GOT3 (cell line): ENCODE measurements at places on chromosomes 6 and 20.

DNA sequence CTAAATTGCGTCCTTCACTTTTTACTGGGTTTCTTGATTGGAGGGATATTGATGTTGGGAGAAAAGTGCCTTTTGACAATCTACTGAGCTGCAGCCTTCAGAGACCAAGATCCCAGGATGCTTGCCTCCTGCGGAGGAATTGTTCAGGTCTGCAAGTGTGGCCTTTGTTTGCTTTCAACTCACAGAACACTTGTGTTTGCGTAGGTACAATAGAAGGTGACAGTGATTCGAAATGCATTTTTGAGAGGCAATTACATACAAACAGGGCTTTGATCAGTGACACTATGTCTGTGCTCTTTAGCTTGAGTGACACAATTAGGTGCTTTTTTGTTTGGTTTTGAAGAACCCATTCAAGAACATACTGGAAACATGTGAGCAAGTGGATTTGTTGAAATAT lies 600.6 kb downstream of the QKI start:
- DNase-seq = no peak

GRCh38 chr6:47669684-47670513 lies 28.5 kb upstream of the ADGRF4 start:
- DNase-seq = no peak

- no peak for DNase-seq
Measured at GRCh38 chr6:53725791-53726575, 60.4 kb upstream of the KLHL31 start.

DNA sequence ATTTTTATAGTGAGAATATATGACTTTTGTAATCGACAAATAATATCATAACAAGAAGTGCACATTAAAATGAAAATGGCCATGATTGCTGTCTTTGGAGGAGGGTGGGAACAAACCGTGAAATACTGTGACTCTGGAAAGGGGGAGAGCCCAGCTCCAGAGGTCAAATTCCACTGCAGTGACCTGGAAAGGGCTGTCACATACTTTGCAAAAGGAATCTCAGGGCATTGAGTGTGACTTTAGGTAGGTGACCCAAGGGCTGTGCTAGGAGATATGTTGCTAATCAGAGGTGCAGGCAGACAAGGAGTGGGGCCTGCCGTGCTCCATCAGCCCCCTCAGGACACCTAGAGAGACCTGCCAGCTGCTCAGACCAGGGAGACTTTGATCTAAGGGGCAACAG lies 28.1 kb upstream of the BMP7 start:
- no peak for DNase-seq

- no peak for DNase-seq
Measured at GRCh38 chr6:13484138-13484708, 3.2 kb downstream of the GFOD1 start.

- no peak for DNase-seq
Measured at GRCh38 chr6:169171951-169172350, 81.7 kb downstream of the THBS2 start.

DNA sequence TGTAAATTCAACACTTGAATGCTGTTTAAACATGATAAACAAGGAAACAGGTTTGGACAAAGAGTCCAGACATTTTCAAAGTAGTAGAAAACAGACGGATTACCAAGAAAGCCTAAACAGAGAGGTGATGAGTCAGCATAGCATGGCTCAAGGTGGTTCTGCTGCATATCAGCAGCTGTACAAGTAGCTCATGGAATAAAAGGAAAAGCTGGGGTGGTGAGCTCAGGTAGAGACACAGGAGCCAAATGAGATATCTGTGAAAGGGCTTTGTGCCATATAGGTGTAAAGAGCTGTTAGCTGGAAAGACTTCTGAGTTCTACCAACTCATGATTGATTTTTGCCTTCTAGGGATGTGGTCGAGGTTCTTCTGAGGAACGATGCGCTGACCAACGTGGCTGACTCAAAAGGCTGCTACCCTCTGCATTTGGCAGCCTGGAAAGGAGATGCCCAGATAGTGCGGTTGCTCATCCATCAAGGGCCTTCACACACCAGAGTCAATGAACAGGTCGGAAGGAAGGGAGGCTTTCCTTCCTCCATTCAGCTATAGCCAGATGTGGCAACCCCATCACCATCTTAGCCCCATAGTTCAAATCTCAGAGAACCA lies 80.7 kb downstream of the ANKS1A start:
- no peak for DNase-seq

GRCh38 chr20:13277663-13278295 lies 56.7 kb downstream of the ISM1 start:
- DNase-seq = no peak

DNA sequence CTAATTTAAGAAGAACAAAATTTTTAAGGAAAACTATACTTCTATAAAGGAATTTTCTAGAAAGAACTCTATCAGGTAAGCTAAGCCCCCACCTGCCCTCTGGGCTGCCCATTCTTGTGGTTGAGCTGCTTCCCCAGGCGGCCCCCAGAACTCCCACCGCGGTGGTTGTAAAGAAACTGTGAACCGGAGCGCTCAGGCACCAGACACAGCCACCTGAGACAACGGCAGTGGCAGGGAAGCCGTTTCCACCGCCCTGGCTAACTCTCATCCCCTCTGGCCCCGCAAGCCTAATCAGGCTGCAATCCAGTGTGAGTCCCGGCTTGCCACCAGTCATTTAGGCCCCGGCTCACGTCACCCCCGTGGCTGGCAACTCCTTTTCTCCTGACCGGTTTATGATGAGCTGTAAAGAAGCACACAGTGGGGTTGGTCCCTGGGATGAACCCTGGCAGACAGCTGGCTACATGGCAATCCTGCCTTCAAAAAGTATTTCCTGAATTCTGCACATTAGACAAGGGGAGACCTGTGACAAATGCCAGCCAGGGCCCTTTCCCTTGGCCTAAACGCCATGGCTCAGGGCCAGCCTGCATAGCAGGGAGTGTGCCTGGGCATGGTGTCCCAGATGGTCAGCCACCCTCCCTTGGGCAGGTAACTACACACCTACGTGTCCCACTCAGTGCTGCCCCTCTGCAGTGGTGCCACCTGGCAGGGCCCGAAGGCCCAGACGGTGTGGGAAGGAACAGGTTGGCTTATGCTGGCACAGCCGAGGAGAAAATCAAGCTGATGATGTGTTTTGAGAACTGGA lies 63.8 kb upstream of the GPR31 start:
- no peak for DNase-seq

GRCh38 chr6:44179072-44179536 lies 20.5 kb downstream of the CAPN11 start:
- DNase-seq = no peak

DNA sequence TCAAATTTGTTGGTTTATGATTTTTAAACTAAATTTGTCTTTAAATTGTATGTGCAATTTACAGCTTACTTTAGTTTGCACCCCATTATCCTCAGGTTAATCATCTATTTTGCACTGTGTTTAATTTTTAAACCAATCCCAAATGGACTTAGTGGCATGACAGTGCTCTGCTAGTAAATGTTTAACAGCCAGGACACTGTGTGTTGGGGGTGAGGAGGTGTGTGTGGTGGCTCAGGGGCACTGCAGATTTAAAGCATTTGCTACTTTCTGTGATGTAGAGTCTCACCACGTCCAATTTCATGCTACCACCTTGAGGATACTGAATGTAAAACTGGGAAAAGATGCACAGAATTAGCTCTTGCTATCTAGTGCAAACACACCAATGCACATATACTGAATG lies 225.7 kb downstream of the HAO1 start:
- no peak for DNase-seq

- DNase-seq = no peak
Measured at GRCh38 chr6:113011801-113012200, 664.7 kb downstream of the RFPL4B start.
